Hematopoietic multipotent progenitor cell treated with erythropoietin and hydrocortisone succinate and interleukin-3 and kit ligand, for 8 days (in vitro differentiated cells): ENCODE measurements at places on chromosomes 13 and 19.

DNA sequence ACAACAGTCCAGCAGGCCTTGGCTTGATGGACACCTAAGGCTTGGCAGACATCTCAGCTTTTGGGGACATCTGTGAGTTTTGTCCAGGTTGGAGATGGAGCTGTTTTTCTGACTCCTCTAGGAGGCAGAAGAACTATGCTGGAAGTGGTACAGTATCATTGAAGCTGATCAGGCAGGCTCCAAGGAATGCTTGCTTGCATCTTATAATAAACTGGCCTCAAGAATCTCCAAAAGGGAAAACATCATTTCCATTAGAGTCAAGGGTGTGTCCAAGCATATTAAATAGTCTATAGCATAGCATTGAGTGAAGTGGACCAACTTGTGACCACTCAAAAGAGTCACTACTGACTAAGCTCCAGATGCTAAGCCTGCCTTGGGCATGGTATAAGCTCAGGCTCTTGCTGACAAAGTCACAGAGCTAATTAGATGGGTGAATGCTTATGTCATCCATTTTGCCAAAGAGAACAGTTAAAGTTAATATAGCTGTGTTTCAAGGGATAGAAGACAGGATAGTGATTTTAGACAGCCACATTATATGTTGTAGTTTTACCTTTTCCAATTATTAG is 216.0 kb downstream of the DNAJC15 start:
- no peak for DNase-seq

DNA sequence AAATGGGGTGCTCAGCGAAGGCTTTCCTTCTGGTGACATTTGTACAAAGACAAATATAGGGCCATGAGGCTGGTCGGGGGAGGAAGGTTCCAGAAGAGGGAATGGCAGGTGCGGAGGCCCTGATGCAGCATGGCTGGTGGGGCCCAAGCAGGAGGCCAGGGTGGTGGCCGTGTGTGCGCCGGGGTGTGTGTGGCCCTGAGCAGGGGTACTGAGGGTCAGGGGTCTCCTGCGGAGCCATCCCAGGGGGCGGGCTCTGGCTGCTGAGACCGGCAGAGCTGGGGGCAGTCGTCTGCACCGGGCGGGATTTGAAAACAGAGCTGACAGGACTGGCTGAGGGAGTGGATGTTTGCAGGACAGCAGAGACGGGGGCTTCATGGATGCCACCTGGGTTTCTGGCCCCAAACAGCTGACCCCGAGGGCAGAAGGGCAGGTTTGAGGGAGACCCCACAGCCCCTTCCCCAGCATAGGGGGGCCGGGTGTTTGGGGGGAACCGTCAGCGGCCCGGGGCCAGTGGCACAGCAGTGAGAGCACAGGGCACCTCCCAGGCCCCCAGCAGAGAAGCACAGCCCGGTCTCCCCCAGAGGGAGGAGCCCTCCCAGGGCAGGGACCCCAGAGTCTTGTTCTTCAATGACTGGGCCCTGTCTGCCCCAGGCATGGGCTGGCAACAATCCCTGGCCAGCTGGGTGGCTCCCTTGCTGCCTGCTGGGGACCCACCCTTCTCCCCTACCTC is 11.4 kb downstream of the PIAS4 start:
- DNase-seq: no peak

DNA sequence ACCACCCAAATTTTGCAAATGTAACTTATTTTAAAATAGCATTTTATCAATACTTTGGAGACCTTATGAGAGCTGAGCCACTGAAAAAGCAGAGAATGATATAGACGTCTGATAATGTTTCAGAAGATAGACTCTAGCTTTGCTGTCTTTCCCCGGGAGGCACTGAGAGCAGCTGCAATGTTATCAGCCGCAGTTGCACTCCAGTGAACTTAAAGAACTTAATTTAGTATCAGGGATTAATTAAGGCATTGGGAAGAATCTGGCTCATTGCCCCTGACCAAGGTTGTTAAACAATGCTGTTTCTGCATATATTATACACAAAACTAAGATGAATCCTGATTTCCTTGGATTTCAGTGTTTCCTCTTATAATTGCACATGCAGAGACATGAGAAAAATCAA is 75.7 kb upstream of the SGCG start:
- DNase-seq: no peak

GRCh38 chr19:50719566-50719965 is at the start of gene SHANK1:
Gene SHANK1 (minus strand): TSS chr19:50719802. CDS start chr19:50716919, 2,883 bp downstream.
- no peak for DNase-seq

DNA sequence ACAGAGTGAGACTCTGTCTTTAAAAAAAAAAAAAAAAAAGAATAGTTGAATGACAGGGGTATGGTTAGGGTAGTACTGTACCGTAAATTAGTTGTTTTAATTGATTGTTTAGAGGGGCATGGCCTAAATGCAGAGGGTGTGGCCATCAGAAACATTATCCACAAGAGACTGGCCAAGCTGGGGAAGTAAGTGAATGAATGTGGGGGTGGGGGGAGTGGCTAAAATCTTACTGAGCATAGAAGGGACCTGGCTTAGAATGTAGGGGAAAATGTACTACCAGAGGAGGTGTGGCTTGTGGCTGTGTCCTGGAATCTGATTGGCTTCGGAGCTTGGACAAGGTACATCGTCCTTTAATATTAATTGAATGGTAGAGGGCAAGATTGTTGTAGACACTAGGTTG is 3.8 kb downstream of the BCL2L12 start:
- no peak for DNase-seq

DNA sequence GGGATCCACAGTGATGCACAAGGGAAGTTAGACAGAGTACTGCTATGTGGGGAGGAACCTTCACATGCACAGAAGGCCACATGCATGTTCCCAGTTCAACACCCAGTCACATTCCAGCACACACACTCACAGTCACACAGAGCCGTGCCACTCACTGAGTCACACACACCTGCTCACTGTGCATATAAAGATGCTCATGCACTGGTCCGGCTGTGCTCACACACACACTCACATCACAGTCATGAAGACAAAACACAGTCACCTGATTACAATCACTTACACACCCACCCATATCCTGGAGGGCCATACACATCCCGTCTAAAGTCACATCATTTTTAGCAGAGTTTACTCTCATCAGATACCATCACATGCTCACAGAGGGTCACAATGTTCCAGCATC is 478 bp downstream of the CLC start:
- DNase-seq: no peak

- no peak for DNase-seq
Measured at GRCh38 chr13:83008212-83008929, 873.9 kb downstream of the SLITRK1 start.

DNA sequence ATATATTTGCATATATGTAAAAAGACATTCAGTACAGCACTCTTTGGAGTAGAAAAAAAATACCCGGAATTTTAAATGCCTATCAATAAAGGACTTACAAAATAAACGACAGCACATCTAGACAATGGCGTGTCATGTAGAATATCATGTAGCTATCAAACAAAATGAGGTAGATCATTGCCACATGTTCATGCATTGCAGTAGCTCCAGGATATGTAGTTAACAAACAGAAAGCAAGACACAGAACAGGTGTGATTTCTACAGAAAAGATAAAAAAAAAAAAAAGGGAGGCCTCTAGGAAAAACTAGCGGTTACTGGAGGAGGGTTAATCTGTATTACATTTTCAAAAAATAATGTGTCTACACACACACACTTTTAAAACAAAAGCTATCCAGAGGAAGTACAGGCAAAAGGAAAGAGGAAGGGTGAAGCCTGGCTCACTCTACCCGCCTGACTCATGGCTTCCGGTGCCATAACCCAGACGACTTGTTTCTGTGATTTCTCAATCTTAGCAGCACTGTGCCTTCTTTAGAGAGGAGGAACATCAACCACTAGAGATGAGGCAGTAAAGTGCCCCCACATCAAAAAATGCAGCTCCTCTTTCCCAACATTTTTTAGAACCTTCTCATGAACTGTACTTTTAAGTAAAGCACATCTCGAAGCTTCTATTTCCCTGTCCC is 6.9 kb downstream of the KCTD12 start:
- peak; percentile 26 for DNase-seq

DNA sequence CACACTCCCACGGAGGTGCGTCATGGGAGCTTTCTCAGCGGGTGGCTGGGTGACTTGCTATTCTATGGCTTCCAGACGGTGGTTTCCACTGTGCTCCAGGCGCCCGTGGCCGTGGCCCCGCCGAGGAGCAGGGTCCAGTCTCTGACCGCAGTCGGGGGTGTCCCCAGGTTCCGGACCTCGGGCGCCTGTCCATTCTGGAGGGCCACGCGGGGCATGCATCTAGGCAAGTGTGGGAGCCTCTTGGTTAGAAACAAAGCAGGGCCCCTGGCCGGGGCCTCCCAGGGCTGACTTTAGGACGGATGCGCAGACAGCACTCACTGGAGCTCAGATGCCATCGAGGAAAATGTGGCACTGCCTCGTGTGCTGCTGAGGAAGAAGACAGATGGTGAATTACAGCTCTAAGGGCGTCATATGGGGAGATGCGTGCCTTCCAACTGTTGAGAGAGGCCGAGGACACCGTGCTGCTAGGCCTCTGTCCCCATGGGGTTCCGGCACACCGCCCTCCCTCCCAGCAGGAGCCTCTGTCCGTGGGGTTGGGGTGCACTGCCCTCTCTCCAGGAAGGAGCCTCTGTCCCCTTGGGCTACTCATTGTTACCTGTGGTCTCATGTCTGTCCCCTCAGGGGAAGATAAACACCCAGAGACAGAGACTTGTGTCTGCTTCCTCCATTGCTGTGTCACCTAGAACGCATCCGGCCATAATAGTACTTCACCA is 38.1 kb downstream of the TMEM255B start:
- no peak for DNase-seq

GRCh38 chr19:10952809-10953208 is 8.0 kb upstream of the SMARCA4 start:
- DNase-seq: no peak

DNA sequence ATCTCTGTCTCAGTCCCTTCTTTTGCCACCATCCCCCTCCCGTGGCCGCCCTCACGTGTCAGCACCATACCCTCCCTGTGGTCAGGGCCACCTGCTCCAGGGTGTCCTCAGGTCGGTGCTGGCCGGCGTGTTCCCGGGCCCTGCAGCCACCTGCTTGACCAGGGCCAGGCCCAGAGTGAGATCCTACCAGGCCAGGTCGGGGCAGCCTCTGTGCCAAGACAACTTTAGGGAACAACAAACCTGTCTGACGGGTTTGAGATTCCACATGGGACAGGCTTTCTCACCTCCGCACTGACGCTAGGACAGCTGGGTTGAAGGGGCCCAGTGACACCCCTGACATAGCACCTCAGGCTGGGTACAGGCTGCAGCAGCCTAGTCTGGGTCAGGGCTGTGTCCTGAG is 7.5 kb upstream of the SBNO2 start:
- no peak for DNase-seq

- peak; percentile 50 for DNase-seq
Measured at GRCh38 chr13:49098771-49099512, 121.2 kb upstream of the MLNR start.

GRCh38 chr13:113938246-113938645 is 35.6 kb downstream of the C13orf46 start:
- DNase-seq: no peak

- no peak for DNase-seq
Measured at GRCh38 chr13:90534617-90535370, 812.7 kb upstream of the MIR17HG start.

DNA sequence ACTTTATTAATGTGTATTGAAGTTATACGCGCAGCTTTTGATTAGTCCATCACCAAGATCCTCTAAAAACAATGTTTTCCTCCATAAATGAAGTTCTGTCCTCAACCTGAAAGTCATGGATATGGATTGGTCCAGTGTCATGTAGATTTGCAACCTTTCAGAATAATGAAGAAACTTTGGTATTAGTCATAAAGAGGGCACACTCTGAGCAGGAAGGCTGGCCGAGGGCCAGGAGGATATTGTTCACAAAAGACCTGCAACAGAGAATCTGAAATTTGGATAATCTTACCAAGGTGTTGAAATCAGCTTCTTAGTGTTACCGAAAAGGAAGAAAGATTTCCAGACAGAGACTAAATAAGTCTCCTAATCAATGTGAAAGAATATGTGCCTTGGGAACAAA is 20.7 kb downstream of the CLDN10 start:
- DNase-seq: no peak

DNA sequence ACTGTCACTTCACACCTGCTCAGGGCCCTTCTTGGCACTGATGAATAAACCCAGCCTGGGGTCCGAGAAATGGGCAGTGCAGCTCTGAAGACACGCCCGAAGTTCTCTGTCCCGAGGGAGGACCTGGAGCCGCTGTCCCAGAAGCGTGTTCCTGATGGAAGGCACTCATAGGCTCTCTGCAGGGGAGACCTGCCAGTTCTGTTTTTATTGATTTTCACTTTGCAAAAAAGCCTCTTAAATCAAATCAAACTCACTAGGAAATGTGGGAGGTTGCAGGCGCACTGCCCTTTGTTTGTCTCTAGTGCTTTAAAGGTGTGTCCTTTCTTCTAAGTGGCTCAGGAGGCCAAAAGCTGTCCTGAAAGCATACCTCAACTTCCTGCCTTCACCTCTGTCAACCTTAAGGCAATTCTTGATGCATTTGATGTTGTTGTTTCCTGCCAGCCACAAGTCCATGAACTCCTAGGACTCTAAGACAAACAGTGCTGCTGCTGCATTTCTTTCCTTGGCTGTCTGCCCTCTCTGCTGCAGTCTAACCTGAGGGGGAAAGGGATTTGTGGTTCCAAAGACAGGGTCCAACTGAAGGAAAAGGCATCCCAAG is 663.2 kb downstream of the UQCRFS1 start:
- DNase-seq: no peak

DNA sequence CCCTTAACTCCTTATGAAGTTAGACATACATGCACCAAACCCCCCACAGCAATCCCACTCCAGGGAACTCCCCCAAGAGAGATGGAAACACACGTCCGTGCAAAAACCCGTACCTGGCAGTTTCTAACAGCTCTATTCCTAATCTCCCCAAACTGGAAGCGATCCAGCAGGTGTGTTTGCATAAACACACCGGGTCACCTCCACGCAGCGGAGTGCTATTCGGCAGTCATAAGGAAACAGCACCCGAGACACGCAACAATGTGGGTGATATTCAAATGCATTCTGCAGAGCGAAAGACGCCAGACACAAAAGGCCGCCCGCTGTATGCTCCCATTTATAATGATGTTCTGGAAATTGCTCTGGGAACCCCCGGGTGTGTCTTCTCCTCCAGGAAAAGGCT is 6.8 kb upstream of the ZNRF4 start:
- DNase-seq: no peak

GRCh38 chr19:29436591-29437103 is 89.1 kb upstream of the VSTM2B start:
- no peak for DNase-seq

DNA sequence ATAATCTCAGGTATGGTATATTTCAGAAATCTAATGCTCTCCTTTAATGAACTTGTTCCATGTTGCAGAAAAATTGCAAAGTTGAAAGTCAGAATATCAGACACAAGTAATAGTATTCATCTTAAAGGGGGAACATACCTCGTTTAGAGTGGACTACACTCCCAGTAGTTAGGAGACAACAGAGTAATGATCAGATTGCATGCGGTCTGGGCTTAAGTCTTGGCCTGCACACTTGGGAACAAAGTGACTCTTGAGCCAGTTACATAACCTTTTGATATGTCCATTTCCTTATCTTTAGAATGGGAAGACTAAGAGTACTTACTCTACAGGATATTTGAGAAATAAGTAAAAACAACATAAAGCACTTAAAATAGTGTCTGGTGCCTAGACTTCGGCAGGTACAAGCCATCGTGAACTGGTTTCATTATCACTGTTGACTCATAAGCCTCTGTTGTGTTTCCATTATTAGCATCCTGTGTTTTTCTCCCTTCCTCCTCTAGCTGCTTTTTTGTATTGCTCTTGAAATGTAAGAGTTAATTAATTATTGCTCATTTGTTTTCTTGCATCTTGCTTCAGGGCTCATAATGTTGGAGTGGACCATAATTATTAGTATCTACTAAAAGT is 53.0 kb downstream of the DPY19L3 start:
- DNase-seq: no peak

- no peak for DNase-seq
Measured at GRCh38 chr13:30178976-30179375, 128.4 kb downstream of the KATNAL1 start.
